Chondrocyte (in vitro differentiated cells): ENCODE measurements at places on chromosomes 5 and 9. TPM values are rescaled to one million over a fixed set of nuclear protein-coding genes. Genes with fewer than 3 reads are reported as not detected.

- DNase-seq = no peak
Measured at GRCh38 chr9:36808251-36808650, 225.8 kb downstream of the PAX5 start.

TAF1L gene
- total RNA-seq = 0.02 TPM in 1 of 3 replicates, not detected in the others

- no peak for DNase-seq
Measured at GRCh38 chr5:54900984-54901725, 84.2 kb downstream of the ESM1 start.

DNA sequence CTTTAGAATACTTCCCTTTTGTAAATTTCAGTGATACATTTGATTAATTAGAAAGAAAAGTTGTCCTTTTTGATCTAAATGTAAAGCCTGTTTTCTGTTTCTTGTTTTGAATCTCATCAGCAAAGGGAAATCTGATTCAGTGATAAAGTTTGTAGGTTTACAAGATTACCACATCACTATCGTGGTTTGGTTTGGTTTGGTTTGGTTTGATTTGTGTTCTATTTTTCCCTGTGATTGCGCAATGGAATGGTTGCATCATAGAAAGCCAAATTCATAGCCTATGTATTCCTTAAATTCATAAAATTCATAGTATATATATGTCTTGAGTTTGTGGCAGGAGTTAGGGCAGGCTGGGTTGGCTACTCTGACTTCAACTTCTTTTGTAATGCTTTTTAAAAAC lies 15.2 kb downstream of the SRFBP1 start:
- DNase-seq = no peak

- no peak for DNase-seq
Measured at GRCh38 chr9:15286161-15286821, 20.7 kb downstream of the TTC39B start.

SLC34A3 gene
- not detected in 3 replicates for total RNA-seq

DNA sequence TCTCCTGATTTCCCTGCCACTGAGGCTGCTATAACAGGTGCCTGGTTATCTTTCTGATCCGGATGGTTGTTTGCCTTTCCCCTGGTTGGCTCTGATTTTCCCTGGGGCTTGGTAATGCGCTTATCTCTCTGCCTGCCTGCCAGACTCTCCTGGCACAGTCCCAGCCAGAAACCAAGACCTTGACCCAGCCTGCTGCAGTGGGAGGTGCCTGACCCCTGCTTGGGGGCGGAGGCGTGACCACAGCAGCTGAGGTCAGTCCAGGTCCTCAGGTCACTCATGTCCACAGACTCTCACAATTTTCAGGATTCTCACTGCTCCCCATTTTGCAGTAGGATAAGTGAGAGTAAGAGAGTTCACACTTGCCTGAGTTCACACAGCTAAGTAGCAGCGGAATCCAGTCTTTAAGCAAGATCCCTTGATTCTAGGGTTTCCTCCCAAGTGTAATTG lies 24.4 kb upstream of the SYNPO start:
- no peak for DNase-seq

TOPORS gene
- 14.8 to 19.6 TPM (median 15.3 TPM) in 3 replicates for total RNA-seq

DNA sequence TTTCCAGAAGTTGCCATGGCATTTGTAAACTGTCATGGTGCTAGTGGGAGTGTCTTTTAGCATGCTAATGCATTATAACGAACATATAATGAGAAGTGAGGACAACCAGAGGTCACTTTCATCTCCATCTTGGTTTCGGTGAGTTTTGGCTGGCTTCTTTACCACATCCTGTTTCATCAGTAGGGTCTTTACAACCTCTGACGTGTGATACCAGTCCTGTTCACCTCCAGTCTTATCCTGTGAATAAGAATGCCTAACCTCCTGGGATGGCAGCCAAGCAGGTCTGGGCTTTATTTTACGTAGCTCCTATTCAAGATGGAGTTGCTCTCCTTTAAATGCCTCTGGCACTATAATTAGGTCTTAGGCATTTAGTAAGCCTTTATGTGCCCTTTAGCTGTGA lies 20.4 kb upstream of the RFK start:
- no peak for DNase-seq

DNA sequence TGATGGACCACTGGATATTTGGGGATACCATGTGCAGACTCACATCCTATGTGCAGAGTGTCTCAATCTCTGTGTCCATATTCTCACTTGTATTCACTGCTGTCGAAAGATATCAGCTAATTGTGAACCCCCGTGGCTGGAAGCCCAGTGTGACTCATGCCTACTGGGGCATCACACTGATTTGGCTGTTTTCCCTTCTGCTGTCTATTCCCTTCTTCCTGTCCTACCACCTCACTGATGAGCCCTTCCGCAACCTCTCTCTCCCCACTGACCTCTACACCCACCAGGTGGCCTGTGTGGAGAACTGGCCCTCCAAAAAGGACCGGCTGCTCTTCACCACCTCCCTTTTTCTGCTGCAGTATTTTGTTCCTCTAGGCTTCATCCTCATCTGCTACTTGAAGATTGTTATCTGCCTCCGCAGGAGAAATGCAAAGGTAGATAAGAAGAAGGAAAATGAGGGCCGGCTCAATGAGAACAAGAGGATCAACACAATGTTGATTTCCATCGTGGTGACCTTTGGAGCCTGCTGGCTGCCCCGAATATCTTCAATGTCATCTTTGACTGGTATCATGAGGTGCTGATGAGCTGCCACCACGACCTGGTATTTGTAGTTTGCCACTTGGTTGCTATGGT lies 54.5 kb upstream of the HNRNPA0 start:
- no peak for DNase-seq

DNA sequence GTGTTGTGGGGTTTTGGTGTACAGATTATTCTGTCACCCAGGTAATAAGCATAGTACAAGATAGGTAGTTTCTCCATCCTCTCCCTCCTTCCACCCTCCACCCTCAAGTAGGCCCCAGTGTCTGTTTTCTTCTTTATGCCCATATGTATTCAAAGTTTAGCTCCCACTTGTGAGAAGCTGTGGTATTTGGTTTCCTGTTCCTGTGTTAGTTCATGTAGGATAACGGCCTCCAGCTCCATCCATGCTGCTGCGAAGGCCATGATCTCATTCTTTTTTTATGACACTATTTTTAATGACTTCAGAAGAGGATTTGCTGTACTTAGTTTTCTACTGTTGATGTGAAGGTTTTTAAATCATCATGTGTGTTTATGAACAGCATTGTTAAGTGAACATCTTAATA lies 11.9 kb downstream of the CCDC180 start:
- DNase-seq = no peak

DNA sequence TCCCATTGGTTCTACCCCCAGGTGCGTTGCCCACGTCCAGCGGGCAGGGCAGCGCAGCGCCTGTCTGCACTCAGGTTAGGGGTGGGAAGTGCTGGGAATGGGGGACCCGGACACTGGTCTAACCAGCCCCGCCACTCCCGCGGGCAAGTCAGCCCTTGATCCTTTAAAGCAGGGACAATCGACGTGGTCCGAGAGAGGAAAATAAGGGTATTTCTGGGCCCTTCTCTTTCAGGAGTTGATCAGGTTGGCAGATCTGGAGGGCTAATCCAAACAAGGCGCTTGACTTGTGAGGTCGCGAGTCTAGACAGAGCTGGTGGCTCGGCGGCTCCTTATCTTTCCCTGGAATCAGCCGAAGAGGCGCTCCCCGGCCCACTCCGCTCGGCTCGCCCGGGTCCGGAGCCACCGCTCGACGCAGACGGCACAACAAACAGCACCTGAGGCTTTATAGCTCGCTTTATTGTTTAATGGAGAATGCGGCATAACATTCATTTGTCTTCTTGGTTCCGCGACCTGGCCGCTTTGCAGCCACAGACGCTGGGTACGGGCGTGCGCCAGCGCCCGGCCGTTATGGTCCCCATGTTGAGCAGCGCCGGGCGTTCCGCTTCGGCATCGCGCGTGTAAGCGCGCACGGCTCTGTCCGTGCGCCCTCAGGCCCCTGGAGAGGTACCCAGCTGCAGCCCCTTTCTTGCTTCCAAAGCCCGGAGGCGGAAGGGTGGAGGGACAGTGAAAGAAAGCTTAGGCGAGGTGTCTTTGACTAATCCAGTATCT lies 15.8 kb downstream of the ISL1 start:
- no peak for DNase-seq

SNX2 gene
- total RNA-seq = 49.1 to 53.8 TPM (median 51.0 TPM) in 3 replicates

DNA sequence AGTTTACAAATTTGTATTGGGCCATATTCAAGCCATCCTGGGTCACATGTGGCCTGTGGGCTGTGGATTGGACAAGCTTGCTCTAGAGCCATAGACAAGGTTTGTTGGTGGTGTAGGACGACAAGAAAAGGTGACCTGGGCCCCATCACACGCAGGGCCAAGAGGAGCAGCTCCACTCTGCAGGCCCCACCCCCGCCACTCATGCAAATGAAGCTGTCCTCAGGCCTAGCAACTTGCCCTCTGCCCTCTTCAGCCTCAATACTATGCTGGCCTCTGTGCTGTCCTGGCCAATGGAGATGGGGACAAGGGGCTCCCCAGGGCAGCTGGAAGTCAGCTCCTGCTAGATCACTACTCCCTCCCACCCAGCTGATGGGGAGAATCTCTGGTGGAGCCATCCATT lies 55.2 kb upstream of the TMEM252 start:
- DNase-seq = no peak

- no peak for DNase-seq
Measured at GRCh38 chr9:79123415-79123814, 448.4 kb upstream of the TLE4 start.

DNA sequence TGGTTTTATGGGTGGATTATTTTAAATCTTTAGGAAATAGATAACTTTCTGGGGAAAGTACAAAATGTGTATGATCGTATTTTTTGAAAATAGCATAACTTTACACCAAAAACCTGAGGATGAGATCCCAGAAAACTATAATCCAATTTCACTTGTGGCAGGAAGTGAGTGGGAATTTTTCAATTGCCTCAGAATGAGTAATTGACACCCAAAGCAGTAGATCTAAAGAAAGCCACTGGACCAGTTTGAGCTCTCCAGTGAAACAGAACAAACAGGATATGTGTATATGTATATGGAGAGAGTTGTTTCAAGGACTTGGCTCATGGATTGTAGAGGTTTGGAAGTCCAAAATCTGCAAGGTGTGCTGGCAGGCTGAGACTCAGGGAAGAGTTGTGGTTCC lies 109.2 kb upstream of the SHB start:
- DNase-seq = no peak

DNA sequence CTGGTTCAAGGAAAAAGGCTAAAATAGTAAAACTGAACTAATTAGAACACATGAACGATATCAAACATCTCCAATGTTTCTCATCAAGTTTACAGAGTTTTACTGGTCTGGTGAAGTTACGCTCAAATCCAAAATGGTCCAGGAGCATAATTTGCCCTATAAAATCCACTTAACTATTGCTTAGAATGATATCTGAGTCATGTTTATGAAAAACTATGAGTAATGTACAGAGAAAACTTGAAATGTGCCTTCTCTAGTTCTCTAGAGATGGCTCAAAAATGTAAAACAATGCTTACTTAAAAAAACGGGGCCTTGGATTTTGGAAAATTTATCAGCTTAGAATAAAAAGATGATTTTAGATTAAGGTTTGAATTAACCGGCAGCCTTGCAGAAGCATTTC lies 108.1 kb downstream of the FBXW11 start:
- DNase-seq = no peak

CYLC2 gene
- total RNA-seq = not detected in 3 replicates

ADRB2 gene
- 0.40 to 1.2 TPM (median 0.54 TPM) in 3 replicates for total RNA-seq

DNA sequence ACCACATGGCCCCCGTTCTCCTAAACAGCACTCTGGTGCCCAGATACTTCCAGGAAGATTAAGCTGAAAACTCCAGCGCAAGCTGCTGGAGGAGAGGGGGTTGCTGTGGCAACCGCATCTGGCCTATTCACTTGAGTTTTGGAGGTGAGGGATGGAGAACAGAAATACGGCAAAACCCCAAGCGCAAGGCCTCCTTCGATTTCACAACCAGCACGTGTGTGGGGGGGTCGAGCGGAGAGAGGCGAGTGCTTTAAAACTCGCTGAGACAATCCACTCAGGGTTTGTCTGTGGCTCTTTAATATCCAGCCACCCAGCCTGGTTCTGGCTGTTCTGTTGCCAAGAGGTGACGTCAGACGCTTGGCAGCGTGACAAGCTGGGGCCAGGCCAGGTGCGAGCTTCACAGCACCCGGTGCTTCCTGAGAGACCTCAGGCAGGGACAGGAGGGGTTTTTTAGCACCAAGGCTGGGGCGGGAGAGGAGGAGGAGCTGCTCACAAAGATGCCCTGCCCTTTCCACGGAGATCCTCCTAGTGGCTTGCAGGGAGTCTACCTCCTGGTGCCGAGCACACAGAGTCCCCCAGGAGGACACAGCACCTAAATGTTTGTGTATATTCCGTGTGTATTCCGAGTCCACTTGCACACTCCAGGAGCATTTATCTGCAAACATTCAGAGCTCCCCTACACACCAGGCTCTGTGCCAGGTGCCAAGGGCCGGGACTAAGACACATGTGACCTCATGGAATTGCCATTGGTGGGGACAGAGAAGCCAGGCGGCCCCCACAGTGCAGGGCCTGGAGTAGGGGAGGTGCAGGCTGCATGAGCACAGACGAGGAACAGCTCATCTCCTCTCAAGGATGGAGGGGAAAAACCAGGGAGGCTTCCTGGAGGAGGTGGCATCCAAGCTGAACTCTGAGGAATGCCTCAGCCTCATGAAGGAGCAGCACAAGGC lies 194.6 kb downstream of the OLFM1 start:
- peak; percentile 82 for DNase-seq

DNA sequence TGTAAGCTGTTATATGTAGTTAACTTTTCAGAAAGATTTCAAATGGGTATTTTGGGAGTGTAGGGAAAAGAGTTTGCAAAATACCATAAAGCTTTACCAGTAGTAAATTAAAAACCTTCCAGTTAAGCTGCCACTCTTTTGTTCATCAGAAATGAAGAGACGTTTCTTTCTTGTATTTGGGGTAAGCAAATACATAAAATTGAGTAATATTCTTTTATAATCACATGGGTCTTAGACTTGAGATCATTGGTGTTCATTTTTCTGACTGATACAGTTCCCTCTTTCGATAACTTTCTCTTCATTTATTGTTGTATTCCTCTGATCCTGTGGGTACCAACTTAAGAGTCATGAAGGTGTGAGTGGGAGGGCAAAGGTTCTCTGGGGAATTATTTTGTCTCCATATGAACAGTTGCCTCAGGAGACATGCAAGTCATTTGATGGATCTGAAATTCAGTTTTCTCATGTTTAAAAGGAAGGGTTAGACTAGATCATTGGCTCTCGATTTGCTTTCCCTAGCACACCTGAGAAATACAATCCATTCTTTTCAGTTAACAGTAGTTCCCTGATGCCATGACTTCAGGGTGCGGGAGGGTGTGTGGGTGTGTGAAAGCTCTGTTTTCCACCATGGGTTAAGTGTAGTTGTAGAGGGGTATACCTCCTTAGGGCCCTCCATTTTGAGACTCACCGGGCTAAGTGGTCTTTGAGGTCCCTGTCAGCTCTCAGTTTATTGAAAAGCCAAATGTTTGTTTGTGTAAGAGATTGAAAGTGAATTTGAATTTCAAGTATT lies 47.7 kb downstream of the CNTRL start:
- DNase-seq = no peak

GRCh38 chr9:32171339-32171738 lies 213.1 kb upstream of the ACO1 start:
- no peak for DNase-seq
